ENCODE measurements at places on chromosomes 4 and X.
A peak's percentile ranks its signal among the peaks of the same experiment; 100 is the strongest.

- no peak for DNase-seq
Observed at GRCh38 chr4:185648631-185649030, 113.3 kb upstream of the PDLIM3 start.

DNA sequence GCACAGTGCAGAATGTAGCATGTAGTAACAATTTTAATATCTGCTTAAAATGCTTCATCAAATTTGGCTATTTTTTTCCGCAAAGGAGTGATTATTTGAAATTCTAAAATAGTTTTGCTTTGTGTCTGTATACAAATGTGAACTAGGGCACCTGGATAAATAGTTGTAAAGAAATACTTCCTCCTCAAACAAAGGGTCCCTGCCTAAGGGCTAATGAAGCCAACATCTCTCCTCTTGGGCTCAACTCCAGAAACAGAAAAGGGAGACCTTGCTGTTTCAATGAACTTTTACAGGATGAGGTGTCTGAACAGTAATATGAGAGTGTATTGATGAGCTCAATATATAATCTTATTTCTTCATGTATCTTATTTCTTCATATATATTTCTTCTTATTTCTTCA is 30.8 kb upstream of the SCOC start:
- no peak for DNase-seq

DNA sequence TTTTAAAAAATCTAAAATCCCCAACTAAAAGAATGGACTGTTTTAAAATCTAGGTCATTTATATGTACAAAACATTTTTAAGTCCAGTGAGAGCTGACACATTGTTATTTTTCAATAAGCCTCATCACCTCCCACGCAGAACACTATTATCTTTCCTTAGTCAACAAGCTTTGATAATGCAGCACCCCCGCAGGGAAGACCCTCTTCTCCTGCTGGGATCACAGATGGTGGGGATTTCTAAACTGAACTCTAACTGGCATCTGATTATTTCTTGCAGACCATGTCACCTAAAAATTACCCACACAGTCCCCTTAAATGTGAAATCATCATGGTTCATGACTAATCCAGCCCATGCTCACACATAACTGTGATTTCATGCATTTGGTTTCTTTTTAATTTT is 11.6 kb downstream of the SYTL4 start:
- peak; percentile 65 for DNase-seq

DNA sequence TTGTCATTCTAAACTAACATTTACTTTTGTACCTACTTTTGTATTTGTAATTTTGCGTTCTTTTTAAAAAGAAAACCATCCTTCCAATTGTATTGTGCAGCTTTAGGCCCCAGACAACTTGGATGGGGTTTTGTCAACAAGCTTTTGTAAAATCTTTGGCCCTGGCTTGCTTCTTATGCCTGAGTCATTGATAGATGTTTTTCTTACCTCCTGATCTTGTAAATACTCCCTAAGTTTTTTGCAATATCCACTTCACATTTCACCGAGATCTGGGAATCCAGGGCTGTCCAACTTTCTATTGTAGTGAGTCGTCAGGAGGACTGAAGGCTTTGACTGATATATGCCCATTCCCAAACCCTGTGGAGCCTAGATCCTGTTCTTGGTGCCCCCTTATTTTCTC is 126.9 kb upstream of the GUCY1A1 start:
- DNase-seq, result peak; percentile 36

GRCh38 chr4:102295153-102295862 is 50.0 kb downstream of the SLC39A8 start:
- no peak for DNase-seq

DNA sequence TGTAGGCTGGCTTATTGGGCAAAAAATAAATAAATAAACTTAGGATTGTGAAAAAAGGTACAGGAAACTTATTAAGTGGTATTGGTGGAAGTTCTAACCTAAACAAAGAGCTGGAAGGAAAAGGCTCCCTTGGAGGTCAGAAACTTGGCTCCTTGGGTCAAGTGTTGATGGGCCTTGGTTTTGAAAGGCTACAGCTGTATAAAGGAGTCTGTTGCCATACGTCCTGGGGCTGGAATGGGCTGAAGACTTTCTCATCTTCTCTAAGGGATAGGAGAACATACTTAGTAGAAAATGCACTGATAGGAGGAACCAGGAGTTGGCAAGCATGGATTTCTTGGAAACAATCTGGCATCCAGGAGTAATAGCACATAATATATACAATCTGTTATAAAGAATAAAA is 56.6 kb downstream of the PDLIM5 start:
- no peak for DNase-seq

GRCh38 chr4:149489321-149489720 is 326.3 kb downstream of the IQCM start:
- no peak for DNase-seq

- peak; percentile 57 for DNase-seq
Observed at GRCh38 chr4:12791536-12791935, 692.6 kb downstream of the RAB28 start.

DNA sequence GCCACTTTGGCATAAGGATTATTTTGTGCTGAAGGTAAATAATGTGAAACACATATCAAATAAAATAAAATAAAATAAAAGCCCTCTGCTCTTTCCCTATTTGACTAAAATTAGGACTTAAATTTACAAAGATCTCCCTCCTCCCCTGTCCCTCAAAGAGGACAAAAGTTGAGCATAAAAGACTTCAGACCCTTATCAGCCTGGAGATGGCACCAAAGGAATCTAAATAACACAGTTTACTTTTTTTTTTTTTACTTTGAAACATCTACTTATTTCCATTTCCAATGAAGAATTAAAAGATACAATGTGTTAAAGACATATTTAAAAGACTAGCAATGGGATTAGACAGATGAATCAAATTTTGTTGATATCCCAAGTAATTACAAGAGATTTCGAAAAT is 89.7 kb downstream of the EPHA5 start:
- peak; percentile 20 for DNase-seq

DNA sequence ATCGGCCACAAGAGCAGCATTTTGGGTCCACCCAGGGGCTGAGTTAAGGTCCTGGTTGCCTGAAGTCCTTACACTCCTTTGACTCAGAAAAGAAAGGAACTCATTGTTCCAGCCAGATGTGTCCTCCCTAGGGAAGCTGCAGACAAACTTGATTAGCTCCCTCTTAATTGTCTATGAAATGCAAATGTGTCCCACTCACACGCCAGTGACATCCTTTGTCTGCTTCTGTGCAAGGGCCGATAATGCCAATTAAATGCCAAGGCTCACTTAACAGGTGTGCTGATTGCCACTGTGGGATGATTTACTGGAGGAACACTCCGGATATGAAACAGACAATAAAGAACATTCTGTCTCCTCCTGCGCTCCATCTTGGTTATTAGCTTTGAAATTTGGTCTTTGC is 332.9 kb upstream of the CPEB2 start:
- DNase-seq, result no peak

DNA sequence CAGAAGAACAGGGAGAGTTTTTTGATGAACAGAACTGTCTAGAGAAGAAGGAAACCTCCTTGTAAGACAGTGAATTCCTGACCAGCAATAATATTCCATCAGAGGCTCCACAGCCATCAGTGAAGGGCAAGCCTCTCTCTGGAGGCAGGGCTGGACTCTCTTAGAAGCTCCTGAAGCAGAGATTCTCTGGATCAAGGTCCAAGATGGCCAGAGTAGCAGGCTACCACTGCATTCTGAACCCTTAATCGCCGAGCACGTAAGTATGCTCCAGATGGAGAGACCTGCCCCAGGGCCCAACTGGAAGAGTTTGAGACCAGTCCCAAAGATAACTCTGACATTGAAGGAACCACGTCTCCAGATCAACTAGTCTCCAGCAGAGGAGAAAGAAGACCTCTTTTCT is 16.4 kb downstream of the GABRE start:
- no peak for DNase-seq

DNA sequence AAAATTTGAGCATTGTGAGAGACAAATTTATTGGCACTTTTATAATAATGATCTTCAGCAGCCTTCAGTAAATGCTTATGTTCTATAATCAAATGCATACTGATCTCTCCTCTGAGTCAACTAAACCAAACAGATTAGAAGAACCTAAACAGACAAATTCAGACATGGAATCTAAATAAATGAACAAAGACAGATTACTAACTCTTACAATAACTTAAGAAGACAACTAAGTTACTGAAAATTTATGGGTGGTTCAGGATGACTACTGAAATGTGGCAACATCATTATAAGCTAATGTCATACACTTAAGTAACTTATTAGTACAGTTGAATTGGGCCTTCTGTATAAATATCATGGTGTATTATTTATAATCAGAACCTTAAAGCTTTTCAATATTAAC is 127.3 kb downstream of the NEK1 start:
- DNase-seq, result peak; percentile 12

- DNase-seq, result no peak
Observed at GRCh38 chr4:3483471-3483921, 20.4 kb downstream of the DOK7 start.

GRCh38 chrX:14826319-14826718 is 46.5 kb downstream of the FANCB start:
- DNase-seq, result no peak

DNA sequence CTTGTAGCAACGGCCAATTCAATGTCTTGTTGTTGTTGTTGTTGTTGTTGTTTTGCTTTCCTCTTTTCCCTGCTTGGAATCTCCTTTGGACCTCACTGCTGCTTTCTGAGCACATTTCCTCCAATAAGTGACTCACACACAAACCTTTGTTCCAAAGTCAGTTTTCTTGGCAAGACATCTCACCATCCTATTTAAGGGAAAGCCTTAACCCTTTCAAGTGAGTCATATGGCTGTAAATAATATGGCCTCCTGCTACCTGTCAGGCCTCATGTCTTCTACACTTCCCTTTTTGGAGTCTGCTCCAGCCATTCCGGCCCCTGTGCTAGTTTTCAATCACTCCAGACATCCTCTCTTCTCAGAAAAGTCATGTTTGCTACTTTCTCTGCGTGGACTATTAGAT is 79.5 kb upstream of the MAGEB10 start:
- DNase-seq, result peak; percentile 73

DNA sequence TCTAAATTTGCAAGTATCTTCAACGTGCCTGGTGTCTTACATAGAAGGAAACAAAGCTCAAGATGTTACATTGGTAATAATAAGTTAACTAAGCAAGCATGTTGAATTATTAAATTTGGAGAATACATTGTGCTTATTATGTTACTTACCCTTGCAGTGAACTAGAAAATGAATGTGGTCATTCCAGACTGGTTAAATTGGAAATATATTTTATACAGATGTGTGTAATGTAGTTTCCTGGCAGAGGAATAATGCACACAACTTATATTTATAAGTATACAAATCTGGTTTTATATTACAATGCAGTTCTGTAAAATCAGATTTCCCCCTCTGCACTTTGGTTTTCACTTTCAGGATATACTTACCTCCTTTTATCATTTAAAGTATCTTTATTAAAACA is 159.9 kb upstream of the SLIT2 start:
- DNase-seq, result no peak

GRCh38 chr4:82782626-82783345 is 15.8 kb downstream of the SCD5 start:
- DNase-seq, result no peak

DNA sequence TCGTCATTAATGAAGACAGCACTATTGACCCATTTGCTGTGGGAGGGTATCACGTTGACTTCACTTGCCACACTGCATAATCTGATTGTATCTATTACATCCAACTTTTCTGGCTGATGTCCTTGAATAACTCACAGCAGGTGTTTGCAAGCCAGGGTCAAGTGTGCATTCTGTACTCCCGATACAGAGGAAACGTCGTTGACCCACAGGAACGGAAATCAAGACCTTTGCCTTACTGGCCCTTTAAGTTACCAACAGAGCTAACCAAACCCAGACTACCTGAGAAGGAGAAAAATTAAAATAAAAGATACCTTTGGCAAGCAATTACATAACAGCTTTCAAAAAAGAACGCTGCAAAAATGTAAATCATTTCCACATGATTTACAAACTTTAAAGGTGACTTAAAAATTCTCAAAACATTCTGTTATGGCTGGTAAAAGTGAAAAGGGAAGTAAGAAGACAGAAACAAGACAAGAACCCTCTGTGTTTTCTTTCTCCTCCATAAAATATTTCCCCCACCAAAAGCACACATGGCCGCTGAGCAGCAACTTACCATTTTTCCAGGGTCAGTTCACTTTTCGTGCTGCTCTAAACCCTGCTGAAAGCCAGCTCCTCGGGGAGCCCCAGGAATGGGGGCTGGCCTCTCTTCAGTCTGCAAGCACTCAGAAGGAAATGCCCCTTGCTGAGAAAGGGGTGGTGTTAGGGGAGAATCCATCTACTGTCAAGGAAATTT is 6.5 kb upstream of the SHISA3 start:
- no peak for DNase-seq

GRCh38 chr4:161329852-161330251 is 833.9 kb downstream of the FSTL5 start:
- no peak for DNase-seq

GRCh38 chr4:181958446-181958845 is 284.8 kb upstream of the TENM3 start:
- peak; percentile 35 for DNase-seq

- DNase-seq, result no peak
Observed at GRCh38 chr4:4423706-4424498, 37.0 kb downstream of the NSG1 start.

DNA sequence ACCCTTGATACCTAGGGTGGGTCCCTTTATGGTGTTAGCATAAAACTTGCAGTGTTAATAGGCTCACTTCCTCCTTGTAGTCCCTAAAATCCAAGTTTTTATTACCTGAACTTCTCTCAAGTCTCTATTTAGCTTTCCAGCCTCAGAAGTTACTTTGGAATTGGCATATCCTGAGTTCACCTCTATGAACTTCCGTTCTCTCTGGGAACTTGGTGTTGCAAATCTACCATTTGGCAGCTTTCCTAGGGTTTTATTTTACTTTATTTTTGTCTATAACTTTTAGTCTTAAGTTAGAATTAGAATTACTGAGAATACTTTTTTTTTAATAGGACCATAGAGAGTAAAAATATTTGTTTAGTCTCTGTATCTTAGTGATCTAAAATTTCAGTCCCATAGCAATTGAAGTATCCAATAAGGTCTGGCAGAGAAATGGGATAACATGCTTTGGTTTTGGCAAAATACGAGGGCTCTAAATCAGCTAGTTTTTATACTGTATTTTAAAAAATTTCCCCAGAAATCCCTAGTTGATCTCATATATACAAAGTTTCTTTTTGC is 30.3 kb upstream of the NAF1 start:
- DNase-seq, result no peak

- peak; percentile 20 for DNase-seq
Observed at GRCh38 chr4:133484287-133484686, 335.2 kb downstream of the PCDH10 start.

DNA sequence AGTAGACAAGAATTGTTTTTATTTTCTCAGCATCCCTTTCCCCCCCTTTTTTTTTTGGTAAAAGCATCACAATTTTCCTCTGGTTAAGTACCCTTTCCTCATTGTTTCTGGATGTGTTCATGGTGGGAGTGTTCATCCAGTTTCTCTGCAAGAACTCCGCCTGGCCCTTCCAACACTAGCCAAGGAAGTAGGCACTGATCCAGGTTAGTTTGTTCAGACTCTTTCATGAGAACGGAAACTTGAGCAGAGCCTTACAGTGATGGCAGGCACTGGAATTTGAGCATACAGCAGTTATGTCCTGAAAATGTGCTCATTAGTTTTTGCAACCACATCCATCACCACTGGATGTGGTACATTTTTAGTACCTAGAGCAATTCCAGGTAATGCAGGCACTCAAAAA is 336.1 kb upstream of the BOD1L1 start:
- DNase-seq, result peak; percentile 62

Measured in astrocyte of the spinal cord (primary cell).